ENCODE measurements at places on chromosomes 3 and 15.

DNA sequence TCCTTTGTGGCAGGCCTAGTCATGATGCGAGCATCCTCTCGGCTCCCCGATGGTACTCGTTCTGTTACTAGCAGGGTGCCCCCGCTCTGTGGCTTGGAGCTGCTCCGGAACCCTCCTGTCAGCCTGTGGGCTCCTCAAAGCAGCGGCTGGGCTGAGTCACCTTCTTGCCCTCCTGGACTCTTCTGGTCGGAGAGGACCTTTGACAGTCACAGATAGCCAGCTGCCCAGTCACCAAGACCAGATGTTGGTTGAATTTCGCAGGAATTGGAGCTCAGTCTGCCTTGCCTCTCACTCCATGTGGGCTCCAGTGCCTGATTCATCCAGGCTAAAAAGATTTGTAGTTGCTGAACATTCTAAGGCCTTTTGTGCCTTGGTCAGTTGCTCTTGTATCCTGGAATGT, 94.5 kb downstream of the CHCHD6 start:
- DNase-seq, result no peak

DNA sequence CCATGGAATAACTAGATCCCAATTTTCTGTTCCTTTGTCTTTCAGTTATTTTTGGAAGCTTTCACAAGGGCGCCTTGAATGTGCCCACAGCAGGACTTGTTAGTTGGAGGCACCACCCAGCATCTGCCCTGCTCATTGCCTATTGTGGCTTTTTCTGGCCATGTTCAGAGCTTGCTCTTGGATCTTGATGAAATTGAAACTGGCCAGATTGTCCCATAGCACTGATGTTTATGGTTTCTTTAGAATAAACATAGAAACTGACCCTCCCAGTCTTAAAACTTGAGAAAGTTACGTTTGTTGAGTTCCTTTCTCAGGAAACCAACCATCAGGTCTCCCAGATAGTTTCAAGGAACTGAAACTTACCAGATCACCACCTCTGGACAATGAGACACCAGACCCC, 474.7 kb downstream of the IL5RA start:
- DNase-seq, result no peak

- no peak for DNase-seq
These were observed 104.0 kb downstream of the STRIT1 start for GRCh38 chr3:155189478-155189877.

- no peak for DNase-seq
These were observed 5.3 kb downstream of the SCN5A start for GRCh38 chr3:38644016-38644661.

- DNase-seq, result peak; percentile 86
These were observed 194.3 kb downstream of the BCHE start for GRCh38 chr3:165642761-165643420.

GRCh38 chr3:135896613-135897012, 68.9 kb upstream of the PPP2R3A start:
- DNase-seq, result no peak

- DNase-seq, result peak; percentile 61
These were observed 78.0 kb upstream of the SLC25A36 start for GRCh38 chr3:140863580-140864009.

DNA sequence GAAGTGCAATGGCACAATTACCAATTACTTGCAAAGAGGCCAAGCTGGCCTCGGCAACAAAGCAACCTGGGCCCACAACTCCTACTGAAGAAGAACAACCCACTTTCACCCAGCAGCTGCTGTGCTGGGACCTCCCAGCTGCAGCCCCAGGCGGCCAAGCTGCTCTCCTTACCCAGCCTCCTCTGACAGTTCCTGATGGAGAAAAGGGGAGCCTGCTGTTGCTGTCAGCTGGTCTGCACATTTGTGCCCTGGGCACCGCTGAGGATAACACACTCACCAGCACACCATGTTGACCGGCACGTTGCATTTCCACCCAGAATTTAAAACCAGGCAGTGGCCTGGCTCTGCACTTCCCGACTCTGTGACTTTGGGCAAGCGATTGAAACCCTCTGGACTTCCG, 33.6 kb downstream of the SSUH2 start:
- DNase-seq, result no peak

DNA sequence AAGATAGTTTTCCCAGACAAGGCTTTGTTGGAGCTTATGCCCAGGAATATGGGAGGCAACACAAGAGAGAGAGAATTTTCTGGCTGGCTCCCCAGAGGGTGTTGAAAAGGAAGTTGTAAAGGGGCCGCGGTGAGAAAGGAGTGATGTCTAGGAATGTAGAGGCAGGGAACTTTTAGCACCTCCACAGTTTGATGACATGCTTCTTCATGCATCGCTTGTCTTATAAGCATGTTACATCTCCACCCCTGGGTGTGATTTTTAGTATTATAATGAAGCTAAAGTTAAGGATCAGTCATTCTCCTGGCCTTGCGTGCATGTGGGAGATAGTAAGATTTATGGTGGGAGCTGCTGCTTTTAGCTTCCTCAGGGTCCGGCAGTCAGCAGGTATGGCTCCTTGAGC, 32.8 kb upstream of the TF start:
- DNase-seq, result no peak

DNA sequence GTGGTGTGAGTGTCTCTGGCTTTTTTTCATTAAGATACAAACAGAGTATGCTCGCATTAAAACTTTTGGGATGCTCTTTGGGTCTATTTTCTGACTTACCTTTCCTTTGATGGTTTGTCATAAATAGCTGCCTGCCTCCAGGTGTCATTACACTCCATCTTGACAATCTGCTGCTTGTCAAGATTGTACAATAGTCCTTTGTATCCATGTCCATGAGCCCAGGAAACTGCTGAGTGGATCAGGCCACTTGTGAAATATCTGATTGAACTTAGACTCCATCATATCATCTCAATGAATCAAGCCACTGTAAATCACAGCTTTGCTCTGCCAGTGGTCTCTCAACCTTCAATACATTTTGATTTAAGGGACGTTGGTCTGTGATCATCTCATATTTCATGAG, 135.2 kb downstream of the ECT2 start:
- DNase-seq, result no peak

GRCh38 chr15:31504462-31504839, 177.8 kb downstream of the KLF13 start:
- DNase-seq, result peak; percentile 14
